ENCODE measurements at places on chromosomes 3 and 15. TPM values are rescaled to one million over a fixed set of nuclear protein-coding genes. Genes with fewer than 3 reads are reported as not detected.

GRCh38 chr3:177338697-177339219 is 141.5 kb upstream of the TBL1XR1 start:
- no peak for DNase-seq

PFKFB4 gene
- 4.6 TPM for total RNA-seq

GRCh38 chr3:155416500-155417118 is 123.1 kb upstream of the STRIT1 start:
- DNase-seq, result no peak

- peak; percentile 95 for DNase-seq
Observed at GRCh38 chr15:68256675-68257450, 20.7 kb upstream of the FEM1B start.

SELENOT gene
- total RNA-seq, result 116 TPM

DNA sequence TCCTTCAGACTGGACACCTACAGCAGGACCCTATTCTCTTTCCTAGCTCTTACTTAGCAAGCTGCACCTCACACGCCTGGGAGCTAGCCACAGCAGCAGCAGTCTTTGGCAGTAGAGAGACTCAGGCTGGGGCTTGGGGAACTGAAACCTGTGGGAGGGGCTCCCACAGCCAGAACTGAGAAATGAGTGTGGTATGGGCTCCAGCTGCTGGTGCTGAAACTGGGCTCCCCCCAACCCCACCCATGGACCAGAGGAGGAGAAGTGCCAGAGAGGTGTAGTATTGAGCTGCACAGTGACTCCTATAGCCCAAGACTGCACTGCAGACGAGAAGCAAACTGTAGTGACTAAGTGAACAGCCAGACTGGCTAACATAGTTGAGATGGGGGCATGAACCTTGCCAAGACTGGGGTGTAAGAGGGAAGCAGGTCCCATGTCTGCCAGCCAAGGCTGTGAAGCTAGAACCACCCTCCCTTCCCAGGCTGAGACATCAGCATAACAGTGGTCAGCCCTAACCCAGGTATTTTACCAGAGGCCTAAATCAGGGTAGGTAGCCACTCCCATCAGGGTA is 62.5 kb downstream of the MYO5A start:
- DNase-seq, result no peak

DNA sequence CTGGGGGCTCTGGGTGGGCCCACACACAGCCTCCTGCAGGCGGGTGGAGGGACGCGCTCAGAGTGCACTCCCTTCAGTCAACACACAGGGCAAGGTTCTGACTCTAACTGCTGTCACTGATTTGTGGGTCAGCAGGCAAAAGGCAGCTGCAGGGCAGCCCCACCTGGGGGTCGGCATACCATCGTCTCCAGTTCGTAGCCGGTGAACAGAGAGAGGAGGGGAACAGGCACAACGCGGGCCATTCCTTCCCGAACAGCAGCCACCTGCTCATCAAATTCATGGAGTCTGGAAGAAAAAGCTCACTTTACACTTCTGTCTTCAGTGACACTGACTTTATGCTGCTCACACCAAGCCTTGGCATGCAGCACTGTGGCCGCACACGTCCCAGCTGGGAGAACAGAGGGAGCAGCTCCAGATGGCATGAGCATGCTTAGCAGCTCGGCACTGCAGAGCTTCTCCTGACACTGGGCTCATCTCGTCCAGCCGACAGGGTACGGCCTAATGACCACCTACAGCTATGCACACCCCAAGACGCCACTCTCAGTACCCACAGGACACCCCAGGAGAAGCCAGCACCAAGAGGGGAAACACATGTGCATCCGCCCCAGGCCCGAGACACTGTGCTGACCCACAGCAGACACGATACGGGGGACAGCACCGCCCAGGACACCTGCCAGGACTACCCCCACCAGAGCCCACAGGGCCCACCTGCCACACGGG is 14.4 kb upstream of the OCA2 start:
- no peak for DNase-seq

DNA sequence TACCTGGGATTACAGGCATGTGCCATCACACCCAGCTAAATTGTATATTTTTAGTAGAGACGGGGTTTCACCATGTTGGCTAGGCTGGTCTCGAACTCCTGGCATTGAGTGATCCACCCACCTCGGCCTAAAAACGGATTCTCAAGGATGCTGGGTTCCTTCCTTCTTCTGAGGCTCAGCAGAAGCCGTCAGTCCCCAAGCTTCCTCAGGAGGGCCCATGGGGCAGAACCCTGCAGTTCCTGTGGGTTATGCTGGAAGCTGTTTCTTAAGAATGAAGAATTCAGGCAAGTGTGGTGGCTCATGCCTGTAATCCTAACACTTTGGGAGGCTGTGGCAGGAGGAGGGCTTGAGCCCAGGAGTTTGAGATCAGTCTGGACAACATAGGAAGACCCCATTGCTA is 29.0 kb upstream of the ZNF710 start:
- no peak for DNase-seq

- no peak for DNase-seq
Observed at GRCh38 chr3:146550743-146551510, 6.5 kb upstream of the PLSCR1 start.

Measured in kidney (tissue), 22 donors.